Activated CD8-positive, alpha-beta memory T cell treated with anti-CD3 and anti-CD28 coated beads for 1 hour (primary cell): ENCODE measurements at places on chromosomes 1 and 21.

- no peak for DNase-seq
These were observed 34.6 kb downstream of the SLAMF6 start for GRCh38 chr1:160488347-160489058.

- DNase-seq, result no peak
These were observed 146.8 kb downstream of the CASZ1 start for GRCh38 chr1:10649517-10650201.

- no peak for DNase-seq
These were observed 205.5 kb downstream of the KCNJ6 start for GRCh38 chr21:37710546-37711285.

DNA sequence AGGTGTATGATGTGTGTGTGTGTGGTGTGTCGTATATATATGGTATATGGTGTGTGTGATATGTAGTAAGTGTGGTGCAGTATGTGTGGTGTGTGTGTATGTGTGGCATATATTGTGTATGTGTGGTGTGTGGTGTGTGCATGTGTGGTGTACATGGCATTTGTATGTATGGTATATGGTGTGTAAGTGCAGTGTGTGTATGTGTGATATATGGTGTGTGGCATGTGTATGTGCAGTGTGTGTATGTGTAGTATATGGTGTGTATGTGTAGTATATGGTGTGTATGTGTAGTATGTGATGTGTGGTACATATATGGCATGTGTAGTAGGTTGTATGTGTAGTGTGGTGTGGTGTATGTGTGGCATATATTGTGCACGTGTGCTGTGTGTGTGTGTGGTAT lies 74.9 kb downstream of the OLFML3 start:
- no peak for DNase-seq

DNA sequence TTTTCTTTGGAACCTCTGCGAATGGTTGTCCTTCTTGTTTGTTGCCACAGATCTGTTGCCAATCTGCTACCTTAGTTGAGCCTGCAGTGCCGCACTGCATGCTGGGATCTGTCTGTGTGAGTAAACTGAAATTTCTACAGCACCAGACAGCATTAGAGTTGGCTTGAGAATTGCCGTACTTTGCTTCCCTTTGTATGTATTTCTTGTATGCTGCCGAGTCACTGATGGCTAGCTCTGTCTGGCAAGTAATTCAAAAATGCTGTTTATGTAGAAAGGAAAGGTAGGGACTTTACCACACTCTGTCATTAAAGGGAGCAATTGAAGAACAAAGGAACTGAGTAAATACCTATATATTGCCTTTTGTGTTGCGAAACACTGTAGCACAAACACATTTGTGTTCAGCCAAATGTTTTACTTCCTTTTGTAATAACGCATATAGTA lies 857.4 kb downstream of the USP25 start:
- DNase-seq, result no peak

- no peak for DNase-seq
These were observed 40.5 kb upstream of the KCNE1 start for GRCh38 chr21:34552360-34553098.

DNA sequence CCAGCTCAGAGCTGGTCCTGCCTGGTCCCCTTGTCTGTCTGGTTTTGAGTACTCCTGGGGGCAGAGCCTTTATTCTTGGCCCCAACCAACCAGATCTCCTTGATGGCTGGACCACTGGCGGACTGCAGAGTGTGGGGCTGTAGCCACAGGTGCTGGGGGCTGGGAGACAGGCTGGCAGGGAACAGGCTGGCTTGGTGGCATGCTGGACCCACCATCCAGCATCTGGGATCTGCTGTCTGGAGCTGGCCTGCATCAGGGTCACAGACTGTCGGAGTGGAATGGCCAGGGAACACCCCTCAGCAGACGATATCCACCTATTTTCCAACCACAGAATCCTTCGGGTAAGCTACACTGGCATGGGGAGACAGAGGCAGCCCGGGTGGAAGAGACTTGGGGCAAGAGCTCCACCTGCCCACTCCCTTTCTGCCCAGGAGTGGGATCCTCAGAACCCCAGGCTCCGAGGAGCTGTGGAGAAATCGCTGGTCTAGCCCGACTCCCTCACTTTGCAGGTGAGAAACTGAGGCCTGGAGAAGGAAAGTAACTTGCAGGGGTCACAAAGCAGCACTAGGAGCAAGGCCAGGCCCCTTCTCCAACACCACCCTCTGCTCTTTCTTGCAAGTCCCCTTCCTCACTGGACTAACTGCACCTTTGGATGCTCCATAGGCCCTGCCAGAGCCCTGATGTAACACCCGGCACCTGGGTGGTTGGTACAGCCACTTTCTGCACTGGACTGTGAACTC lies 40.6 kb downstream of the TNNT2 start:
- no peak for DNase-seq

GRCh38 chr1:33725037-33725436 lies 138.8 kb upstream of the HMGB4 start:
- DNase-seq, result no peak

DNA sequence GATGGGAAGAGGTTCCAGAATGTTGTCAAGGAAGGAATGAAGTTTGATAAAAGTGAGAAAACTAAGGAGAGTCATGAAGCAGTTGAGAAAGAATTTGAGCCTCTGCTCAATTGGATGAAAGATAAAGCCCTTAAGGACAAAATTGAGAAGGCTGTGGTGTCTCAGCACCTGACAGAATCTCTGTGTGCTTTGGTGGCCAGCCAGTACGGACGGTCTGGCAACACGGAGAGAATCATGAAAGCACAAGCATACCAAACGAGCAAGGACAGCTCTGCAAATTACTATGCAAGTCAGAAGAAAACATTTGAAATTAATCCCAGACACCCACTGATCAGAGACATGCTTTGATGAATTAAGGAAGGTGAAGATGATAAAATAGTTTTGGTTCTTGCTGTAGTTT lies 142.8 kb downstream of the CDC7 start:
- DNase-seq, result no peak

GRCh38 chr1:41572224-41572623 lies 87.7 kb upstream of the EDN2 start:
- DNase-seq, result no peak

- no peak for DNase-seq
These were observed 106.4 kb downstream of the HMGB4 start for GRCh38 chr1:33970148-33970825.

DNA sequence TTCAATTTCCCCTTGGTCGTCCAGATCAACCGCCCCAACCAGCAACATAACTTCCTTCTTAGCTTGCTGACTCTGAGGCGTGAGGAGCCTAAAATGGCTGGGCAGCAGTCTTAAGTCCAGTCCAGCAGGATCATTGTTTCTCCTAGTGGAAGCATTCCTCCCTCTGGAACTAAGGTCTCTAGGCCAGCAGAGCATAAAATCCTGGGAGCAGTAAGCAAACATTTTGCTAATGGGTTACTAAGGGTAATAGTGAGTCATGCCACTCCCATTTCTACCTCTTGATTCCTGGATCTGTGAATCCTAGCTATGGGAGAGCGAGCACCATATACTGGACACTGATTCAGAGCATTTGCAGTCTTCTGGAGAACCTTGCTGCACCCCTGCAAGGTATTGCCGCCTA lies 59.9 kb downstream of the ADSS2 start:
- DNase-seq, result no peak

GRCh38 chr1:29793101-29793546 lies 556.8 kb downstream of the PTPRU start:
- no peak for DNase-seq

GRCh38 chr1:75328691-75329090 lies 194.5 kb downstream of the LHX8 start:
- no peak for DNase-seq

DNA sequence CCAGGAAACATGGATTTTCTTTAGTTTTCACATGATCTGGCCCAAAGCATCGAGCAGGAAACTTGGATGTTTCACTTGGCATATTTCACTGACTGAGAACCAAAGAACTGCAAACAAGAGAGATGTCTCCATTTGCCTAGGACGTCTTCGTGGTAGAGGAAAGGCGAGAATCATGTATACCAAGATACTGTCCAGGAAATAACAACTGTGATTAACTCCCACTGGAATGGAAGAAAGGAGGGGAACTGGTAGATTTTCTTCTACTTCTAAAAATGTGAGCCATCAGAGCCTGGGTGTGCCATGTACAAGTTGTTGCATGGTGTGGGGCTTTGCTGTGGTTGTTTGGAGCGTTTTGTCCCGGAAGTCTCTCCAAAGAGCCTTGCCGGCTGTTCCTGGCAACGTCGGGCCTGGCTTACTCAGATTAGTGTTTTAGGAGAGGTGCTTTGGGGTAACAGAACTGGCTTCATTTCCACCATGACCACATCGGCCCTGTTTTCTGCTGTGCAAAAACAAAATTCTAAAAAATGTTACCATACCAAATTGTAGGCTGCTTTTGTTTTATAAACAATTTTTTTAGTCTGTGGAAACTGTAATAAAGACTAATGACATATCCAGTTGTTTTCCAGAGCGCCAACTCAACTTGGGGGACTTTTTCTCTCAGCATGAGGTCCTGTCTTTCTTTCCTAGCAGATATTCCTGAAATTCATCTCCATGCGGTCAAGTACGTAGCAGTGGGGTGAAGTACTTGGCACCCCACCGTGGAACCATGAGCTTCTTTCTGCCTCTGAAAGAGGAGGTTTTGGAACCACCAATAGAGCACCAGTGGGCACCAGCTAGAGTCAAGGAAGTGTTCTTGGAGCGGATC lies 118.3 kb downstream of the TM2D1 start:
- DNase-seq, result no peak

DNA sequence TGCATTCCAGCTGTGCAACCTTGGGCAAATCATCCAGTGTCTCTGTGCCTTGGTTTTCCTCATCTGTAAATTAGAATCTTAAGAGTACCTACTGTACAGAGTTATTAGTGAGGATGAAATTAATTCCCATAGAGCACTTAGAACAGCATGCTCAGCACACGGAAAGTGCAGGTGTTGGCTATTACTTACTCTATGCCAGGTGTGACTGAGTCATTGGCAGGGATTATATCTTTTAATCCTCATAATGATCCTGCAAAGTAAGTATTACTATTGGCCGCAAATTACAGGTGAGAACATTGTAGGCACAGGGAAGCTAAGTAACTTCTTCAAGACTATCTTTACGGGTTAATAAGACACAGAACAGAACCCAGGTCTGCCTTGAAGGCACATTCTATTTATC lies 6.3 kb upstream of the UBE2U start:
- DNase-seq, result no peak

DNA sequence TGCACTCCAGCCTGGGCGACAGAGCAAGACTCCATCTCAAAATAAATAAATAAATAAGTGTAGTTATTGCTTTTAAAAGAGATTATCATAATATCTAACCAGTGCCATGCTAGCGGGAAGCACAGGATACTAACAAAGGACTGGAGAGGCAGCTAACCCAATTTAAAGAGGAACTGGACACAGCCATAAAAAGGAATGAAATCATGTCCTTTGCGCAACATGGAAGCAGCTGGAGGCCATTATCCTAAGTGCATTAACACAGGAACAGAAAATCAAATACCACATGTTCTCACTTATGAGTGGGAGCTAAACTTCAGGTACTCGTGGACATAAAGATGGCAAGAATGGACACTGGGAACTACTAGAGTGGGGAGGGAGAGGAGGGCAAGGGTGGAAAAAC lies 54.9 kb downstream of the TM2D1 start:
- DNase-seq, result no peak

DNA sequence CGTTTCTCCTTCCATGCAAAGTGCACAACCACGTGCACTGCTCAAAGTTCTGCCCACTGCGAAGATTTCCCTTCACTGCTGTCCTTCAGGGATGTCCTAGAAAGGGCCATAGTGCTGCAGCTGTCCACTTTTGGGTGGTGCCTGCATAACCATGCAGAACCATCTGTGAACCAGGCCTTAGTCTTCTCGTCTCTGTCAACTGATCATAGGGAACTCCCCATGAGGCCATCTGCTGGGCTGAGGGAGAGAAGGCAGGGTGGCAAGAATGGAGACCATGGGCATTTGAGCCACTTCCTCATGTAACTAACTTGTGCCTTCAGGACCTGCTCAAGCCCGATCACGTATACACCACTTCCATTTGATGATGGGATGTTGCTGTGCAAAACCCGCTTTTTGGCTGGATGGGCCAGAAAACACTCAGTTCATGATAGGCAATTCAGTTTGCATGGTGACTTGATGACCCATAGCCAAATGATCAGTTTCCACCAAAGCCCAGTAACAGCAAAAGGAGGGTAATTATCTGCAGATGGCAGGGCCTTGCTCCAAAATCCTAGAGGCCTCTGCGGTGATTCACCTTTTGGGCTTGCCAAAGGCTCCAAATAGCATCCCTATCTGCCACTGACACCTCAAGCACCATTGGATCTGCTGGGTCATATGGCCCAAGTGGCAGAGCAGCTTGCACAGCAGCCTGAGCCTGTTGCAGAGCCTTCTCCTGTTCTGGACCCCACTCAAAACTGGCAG lies 9.5 kb downstream of the ST6GALNAC5 start:
- no peak for DNase-seq

DNA sequence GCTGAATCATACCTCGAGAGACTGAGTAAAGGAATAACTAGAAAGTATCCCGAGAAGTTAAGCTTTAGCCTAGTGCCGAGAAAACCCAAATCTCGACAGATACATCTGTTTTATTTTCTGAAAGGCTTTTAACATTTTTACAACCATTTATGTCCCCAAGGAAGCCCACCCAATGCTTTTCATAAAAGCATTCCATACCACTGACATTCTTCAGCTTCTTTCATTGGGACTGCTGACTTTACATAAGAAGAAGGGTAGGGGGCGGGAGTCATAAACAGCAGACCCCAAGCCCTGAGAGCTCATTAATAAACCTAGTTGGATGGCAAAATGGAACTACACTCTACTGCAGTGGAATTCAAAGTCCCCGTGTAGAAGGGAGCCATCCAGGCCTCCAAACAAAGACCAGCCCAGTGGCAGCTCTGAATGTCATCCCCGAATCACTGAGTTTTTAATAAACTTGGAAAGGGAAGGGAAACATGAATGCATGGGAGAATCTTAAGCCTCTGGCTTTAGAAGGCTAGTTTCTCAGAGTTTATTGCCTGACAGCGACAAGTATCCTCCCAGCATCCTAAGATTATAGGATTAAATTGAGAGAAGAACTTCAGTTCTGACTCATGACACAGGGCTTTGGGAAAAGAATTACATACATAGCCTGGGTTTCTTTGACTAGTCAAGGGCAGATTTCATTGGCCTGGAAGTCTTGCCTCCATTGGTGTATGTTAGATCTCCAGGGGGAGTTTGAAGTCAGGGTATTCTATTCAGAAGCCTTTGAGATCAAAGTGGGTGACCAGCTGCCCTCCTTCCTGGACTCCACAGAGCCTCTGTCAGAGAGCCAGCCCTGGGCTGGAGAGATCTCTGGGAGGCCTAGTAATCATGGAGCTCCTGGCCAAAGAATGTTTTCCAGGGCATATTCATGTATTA lies 3.7 kb downstream of the ATF3 start:
- DNase-seq, result no peak

- DNase-seq, result no peak
These were observed 240.4 kb downstream of the NFIA start for GRCh38 chr1:61322769-61323168.
